ENCODE measurements at places on chromosomes 7 and 10.

- no peak for DNase-seq
Observed at GRCh38 chr10:94006591-94007550, 13.1 kb downstream of the PLCE1 start.

DNA sequence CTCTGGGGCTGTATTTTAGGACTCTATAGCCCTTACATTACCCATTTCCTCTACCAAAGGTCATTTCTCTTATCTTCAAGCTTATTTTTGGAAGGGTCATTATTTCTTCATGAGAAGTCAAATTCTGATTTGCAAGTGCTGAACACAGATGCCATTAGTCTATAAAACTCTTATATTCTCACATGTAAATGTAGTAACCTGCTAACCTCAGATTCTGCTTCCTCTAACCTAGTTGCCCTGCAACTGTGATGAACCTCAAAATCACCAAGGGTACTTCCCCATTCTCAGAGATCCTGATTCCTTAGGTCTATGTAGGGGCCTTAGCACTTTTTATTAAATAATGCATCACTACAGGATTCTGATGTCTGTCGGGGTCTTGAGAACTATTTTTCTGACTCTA, 6.3 kb downstream of the FAS start:
- DNase-seq = no peak

DNA sequence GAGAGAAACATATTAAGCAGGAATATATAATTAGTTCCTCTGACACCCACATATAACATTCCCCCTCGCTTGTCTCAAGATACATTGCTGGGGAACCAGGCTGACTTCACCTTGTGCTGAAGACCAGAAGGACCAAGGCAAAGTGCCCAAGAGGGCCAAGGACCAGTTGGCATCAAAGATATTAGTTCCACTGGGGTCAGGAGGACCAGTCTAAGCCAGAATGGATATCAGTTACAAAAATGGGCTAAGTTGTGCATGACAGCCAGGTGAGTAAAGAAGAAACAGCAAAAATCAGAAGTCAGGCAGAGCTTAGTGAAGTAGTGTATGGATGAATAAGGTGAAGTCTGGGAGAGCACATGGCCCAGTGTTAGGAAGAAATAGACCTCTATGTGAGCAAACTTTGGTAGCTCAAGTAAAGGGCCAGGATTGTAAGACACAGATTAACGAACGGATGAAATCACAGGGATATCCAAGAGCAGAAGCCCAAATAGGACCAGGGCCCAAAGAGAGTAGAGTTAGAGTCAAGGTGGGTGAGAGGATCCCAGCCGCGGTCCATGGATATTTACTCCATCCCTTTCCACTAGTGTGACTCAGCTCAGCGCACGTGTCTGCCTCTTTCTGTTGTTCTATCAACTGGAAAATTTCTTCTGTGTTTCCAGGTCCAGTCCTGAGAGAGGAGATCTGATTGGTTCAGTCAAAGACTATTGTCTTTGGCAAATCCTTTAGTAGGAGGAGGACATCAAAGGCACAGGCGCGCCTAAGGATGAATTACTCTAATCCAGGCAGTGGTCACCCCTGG, 5.0 kb downstream of the CALD1 start:
- no peak for DNase-seq

GRCh38 chr10:118033905-118034304, 12.8 kb downstream of the RAB11FIP2 start:
- peak; percentile 79 for DNase-seq

- peak; percentile 77 for DNase-seq
Observed at GRCh38 chr10:2202401-2202800, 465.1 kb upstream of the ADARB2 start.

DNA sequence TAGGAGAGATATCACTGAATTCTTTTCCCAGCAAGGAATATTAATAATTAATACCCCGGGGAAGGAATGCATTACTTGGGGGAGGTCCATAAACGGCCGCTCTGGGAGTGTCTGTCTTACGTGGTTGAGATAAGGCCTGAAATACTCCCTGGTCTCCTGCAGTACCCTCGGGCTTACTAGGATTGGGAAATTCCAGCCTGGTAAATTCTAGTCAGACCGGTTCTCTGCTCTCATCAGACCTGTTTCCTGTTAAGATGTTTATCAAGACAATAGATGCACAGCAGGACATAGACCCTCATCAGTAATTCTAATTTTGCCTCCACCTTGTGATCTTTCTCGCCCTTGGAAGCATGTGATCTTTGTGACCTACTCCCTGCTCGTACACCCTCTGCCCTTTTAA, 162.8 kb upstream of the KCND2 start:
- DNase-seq = no peak

GRCh38 chr10:29102233-29102632, 186.6 kb upstream of the LYZL1 start:
- DNase-seq = peak; percentile 71

GRCh38 chr7:79386688-79387422, 66.6 kb downstream of the MAGI2 start:
- no peak for DNase-seq

DNA sequence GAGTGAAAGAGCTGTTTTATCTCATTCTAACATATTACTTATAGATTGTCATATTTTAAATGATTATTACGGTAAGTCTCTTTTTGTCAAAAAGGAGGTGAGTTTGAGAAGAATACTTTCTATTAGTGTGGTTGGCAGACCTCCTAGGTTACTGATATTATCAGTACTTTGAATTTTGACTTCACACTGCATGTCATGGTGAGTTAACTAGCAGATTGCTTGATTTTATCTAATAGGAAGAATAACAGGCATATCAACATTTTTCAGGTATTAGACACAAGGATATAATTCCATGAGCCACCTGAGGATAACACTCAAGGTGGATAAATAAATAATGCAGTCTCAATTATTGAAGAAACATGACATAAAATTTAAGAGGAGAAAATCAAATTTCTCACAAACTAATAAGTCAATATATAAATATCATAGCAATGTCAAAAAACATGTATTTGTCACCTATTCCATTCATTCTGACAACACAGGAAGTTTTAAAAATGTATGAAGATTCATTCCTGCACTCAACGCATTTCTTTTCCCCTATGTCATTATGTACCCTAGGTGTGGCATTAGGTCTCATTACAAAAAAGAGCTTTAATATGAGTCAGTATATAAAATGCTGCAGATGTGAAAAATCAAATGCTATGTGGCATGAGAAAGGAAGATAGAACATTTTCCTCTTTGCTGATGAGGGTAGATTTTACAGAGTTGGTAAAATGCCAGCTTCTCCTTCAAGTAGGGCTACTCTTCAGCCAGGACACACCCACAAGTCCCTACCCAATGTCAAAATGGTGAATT, 1621.6 kb downstream of the REEP3 start:
- DNase-seq = no peak

- peak; percentile 23 for DNase-seq
Observed at GRCh38 chr10:60114765-60115586, 208.6 kb upstream of the CCDC6 start.

- DNase-seq = peak; percentile 79
Observed at GRCh38 chr10:104328896-104329710, 9.2 kb downstream of the ITPRIP start.

GRCh38 chr7:133288970-133289369, 36.1 kb downstream of the EXOC4 start:
- DNase-seq = no peak

DNA sequence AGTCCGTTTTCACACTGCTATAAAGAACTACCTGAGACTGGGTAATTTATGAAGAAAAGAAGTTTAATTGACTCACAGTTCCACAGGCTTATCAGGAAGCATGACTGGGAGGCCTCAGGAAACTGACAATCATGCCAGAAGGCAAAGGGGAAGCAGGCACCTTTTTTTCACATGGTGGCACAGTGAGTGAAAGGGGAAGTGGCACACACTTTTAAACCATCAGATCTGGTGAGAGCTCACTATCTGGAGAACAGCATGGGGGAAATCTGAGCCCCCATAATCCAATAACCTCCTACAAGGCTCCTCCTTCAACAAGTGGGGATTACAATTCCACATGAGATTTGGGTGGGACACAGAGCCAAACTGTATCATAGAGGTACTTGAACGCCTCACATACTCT, 30.0 kb downstream of the AGR3 start:
- DNase-seq = no peak

DNA sequence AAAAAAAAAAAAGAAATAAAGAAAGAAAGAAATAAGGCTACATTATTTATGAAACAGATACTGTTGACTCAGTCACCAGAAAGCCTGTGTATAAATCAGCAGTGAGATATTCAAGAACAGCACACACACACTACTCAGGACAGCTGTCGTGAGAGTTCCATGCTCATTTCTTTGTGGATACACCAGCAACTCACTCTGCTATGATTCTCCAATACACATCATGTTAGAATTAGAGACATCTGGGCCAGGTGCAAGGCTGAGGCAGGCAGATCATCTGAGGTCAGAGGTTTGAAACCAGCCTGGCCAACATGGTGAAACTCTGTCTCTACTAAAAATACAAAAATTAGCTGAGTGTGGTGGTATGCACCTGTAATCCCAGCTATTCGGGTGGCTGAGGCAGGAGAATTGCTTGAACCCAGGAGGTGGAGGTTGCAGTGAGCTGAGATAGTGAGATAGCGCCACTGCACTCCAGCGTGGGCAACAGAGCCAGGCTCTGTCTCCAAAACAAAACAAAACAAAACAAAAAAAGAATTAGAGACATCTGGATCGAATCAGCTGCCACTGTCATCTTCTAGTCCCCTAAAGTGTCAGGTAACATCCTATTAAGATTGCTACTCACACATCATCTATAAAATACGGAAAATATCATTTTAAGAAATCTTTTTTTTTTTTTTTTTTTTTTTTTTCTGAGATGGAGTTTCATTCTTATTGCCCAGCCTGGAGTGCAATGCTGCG, 11.2 kb upstream of the NUPR2 start:
- no peak for DNase-seq

DNA sequence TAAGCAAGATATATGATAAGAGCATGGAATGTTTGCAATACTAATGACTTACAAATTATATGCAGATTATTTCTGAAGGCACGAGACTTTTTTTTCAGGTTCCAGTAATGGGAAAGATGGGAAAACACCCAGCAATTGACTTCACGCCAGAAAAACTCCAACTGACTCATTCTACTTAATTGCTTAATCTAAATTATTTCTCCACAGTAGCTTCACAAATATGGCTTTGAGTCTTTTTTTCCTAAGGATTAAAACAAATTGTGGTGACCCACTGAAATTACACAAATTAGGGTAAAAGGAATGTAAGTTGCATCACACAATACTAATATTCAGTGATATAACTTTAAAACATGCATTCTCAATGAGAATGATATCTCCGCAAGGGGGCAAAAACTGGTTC, 138.7 kb downstream of the GNAI1 start:
- no peak for DNase-seq

DNA sequence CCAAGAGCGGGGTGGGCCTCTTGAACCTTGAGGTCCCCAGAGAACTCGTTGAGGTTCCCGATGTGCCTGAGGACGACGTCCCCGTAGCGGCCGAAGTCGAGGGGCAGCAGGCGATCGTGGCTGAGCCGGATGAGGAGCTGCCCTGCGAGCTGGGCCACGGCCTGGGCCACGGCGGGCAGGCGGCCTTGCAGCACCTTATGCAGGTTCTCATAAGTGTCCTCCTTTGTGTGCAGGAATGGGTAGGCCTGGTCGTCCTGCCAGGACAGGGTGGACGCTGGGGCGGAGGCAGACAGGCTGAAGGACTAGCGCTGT, 14.2 kb downstream of the TFR2 start:
- no peak for DNase-seq

GRCh38 chr7:90655566-90655965, 59.4 kb downstream of the CDK14 start:
- DNase-seq = peak; percentile 33

GRCh38 chr10:27547047-27547446, 42.9 kb downstream of the RAB18 start:
- no peak for DNase-seq

DNA sequence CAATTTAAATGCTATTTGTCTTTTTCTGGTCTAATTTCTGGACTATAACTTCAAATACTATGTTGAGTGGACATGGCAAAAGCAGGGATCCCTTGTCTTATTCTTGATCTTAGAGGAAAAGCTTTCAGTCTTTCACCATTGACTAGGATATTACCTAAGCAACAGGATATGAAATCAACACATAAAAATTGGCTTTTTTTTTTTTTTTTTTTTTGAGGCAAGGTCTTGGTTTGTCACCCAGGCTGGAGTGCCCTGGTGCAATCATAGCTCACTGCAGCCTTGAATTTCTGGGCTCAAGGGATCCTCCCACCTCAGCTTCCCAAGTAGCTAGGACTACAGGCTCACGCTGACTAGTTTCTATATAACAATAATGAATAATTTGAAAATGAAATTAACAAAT, 90.8 kb downstream of the JMJD1C start:
- DNase-seq = no peak
